Activated T-helper 17 cell treated with anti-CD3 and anti-CD28 coated beads, Interleukin-2, amount 50 U/mL, for 72 hours (primary cell): ENCODE measurements at places on chromosomes 6 and 20.

GRCh38 chr20:10357974-10358373 lies 76.0 kb downstream of the MKKS start:
- H3K4me1 ChIP-seq: peaks cover 4% of the 10 kb centered on the region
- H3K4me3 ChIP-seq: no peak overlapping the region
- no peaks in the 10 kb centered on the region for H3K36me3 ChIP-seq

DNA sequence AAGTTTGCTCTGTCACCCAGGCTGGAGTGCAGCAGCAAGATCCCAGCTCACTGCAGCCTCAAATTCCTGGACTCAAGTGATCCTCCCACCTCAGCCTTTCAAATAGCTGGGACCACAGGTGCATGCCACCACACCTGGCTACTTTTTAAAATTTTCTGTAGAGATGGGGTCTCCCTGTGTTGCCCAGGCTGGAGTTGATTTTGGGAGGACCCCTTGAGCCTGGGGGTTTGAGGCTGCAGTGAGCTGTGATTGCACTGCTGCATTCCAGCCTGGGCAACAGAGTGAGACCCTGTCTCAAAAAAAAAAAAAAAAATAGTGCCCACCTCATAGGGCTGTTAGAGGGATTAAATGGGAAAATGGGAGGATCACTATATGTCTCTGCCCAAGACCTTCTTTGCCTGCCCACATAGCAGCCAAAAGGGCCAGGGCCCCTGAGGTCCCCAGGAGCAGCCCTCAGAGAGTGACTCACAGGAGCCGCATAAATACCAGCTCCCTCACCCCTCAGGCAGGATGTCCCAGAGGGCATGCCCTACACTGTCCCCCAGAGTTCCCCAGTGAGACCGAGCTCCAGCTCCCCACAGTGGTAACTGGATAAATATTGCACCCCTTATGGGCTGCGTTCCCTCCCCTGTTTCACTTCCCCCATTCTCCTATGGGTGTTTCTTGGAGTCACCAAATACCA lies 11.7 kb upstream of the MDGA1 start:
- H3K27me3 ChIP-seq: peaks cover 3% of the 10 kb centered on the region
- H3K4me3 ChIP-seq: no peak overlapping the region
- peaks cover 5% of the 10 kb centered on the region for H3K4me1 ChIP-seq
- no peak for ATAC-seq
- no peak overlapping the region for H3K27ac ChIP-seq
- no peaks in the 10 kb centered on the region for H3K36me3 ChIP-seq

- ATAC-seq: no peak
- no peak overlapping the region for H3K27ac ChIP-seq
- H3K36me3 ChIP-seq: no peaks in the 10 kb centered on the region
- H3K4me3 ChIP-seq: no peak overlapping the region
- peaks cover 5% of the 10 kb centered on the region for H3K4me1 ChIP-seq
These were observed 7.1 kb upstream of the BPIFB1 start for GRCh38 chr20:33275871-33276270.

- H3K27ac ChIP-seq: no peak overlapping the region
- ATAC-seq: no peak
- H3K4me1 ChIP-seq: no peaks in the 10 kb centered on the region
- no peaks in the 10 kb centered on the region for H3K27me3 ChIP-seq
These were observed 14.3 kb upstream of the LAMP5 start for GRCh38 chr20:9500121-9500520.

GRCh38 chr6:14722001-14722562 lies 523.8 kb upstream of the JARID2 start:
- peaks cover 4% of the 10 kb centered on the region for H3K36me3 ChIP-seq
- peak overlapping the region; percentile 46 for H3K4me3 ChIP-seq
- H3K27me3 ChIP-seq: no peaks in the 10 kb centered on the region

- ATAC-seq: no peak
- peaks cover 6% of the 10 kb centered on the region for H3K27me3 ChIP-seq
- no peak overlapping the region for H3K27ac ChIP-seq
- no peaks in the 10 kb centered on the region for H3K4me1 ChIP-seq
- H3K4me3 ChIP-seq: no peak overlapping the region
- no peaks in the 10 kb centered on the region for H3K36me3 ChIP-seq
These were observed 12.5 kb downstream of the ID1 start for GRCh38 chr20:31617432-31618104.
